Stimulated activated CD4-positive, alpha-beta T cell treated with anti-CD3 and anti-CD28 coated beads, Interleukin-15, amount 100 ng/mL, for 1 hour (primary cell): ENCODE measurements at places on chromosomes 5 and 9.

- DNase-seq, result no peak
Observed at GRCh38 chr5:367358-368130, 46.0 kb downstream of the AHRR start.

GRCh38 chr5:98779264-98779877 lies 5.9 kb downstream of the RGMB start:
- no peak for DNase-seq

- DNase-seq, result no peak
Observed at GRCh38 chr9:129109537-129109903, 1.1 kb downstream of the CRAT start.

- DNase-seq, result no peak
Observed at GRCh38 chr9:82208741-82209450, 220.3 kb downstream of the SPATA31D1 start.

DNA sequence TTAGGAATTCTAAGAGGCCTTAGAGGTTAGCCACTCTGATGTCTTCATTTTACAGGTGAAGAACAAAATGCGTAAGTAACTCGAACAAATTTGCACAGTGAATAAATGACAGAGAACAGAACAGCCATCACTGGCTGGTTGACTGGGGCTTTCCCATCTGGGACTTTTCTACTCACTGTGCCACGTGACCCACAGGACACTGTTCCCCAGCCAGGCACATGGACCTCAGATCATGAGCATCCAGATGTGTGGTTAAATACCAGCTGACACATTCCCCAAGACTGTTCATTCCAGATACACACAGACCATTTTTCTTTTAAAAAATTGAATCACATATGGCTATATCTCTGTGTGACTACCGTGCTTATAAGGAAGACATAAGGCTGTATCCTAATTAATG lies 25.8 kb upstream of the MED10 start:
- no peak for DNase-seq

- no peak for DNase-seq
Observed at GRCh38 chr5:167653645-167654106, 637.8 kb upstream of the WWC1 start.

GRCh38 chr9:17802249-17802857 lies 223.5 kb downstream of the SH3GL2 start:
- DNase-seq, result no peak

- no peak for DNase-seq
Observed at GRCh38 chr9:121682201-121682600, 30.8 kb downstream of the DAB2IP start.

DNA sequence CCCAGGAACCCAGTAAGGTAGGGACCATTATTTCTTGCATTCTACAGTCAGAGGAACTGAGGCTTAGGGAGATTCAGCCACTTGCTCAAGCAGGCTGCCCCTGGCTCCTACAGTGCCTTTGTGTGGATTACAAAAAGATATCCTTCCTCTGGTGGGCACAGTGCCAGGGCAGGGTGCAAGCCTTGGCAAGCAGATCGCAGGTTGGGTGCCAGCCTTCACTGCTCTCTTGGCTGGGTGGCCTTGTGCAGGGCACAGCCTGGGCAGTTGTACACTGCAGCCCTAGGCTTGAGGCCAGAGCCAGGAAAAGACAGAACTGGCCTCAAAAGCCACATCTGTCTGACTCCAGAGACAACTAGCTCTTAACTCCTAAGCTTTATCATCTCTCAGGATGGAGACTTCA lies 15.0 kb downstream of the DOCK2 start:
- DNase-seq, result no peak

GRCh38 chr5:69084195-69084594 lies 9.6 kb upstream of the SLC30A5 start:
- no peak for DNase-seq

DNA sequence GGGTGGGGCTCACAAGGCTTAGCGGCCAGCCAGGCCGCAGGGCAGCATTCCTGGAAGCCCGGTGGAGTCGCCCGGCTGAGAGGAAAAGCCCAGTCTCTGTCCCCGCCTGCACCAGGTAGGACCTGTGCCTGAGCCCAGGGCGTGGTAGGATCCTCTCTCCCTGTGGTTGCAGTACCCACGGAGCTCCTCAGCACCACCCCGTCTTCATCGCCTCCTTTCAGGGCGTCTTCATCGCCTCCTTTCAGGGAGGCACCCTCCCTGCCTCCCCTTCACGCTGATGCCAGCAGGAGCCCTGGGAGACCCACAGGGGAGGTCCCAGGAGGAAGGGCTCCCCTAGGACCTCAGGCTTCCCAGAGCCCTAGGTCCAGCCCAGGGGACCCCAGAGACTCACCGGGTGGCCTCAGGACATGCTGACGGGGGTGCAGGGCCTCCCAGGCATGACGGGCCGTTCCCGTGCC lies 53.3 kb upstream of the NOTCH1 start:
- no peak for DNase-seq

GRCh38 chr9:130073373-130073772 lies 19.7 kb downstream of the GPR107 start:
- DNase-seq, result no peak

DNA sequence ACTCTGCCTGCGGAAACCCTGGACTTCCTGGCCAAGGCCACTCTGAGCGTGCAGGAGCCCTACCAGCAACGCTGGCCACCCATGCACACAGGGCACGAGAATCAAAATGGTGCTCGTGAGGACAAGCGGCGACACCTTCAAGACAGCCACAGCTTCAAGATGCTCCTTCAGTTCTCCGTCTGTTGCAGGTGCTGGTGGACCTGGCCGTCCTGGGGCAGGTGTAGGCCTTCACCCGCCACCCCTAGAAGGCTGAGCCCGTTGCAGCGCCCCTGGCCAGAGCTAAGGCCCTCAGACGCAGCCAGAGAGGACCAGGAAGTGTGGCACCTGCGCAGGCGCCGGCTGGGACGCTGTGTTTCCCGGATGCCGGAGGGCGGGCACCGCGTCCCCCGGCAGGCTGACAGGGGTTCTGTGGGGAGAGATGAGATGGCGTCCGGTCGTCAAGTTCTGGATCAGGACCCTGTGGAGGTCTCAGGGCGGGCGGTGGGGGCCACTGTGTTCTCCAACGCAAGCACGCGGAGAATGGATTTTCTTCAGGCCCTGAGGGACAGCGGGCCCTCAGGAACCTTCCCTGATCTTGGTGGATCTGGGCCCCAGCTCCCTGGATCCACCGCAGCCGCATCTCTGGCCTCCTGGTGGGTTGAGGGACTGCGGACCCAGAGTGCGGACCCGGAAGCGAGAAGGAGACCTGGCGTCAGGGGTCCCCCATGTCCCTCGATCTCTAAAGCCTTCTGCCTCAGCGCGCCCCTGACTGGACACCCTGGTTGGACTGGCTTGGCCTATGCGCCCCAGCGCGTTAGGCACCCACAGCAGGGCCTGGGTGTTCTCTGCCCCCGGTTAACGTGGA lies 1770.8 kb upstream of the CDH9 start:
- no peak for DNase-seq

DNA sequence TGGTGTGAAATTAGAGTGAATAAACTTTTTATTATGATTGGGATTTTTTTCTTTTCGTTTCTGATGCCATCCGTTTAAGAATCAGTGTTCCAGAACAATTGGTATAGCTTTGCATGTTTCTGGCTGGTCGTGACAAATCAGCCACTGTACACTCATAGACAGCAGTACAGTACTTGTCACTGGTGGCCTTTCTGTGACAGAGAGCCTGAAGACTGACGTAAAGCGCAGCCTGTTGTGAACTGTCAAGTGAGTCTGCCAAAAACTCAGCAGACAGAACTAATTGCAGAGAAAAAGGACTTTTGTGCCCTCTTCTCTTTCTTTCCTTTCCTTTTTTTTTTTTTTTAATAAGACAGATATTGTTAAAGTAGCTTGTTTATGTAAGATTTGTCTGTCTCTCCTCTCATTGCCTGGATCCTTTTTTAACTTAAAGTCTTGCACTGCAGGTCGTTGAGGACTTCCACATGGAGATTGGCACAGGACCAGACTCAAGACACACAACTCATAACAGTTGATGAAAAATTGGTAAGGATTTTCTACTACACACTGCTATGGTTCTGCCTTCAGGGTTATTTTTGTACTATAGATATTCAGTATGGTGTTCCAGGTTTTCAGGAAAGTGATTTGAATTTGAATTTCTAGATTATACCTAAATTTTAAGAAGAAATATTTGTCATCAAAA lies 42.7 kb downstream of the NDUFS4 start:
- DNase-seq, result no peak
